ENCODE measurements at places on chromosomes 2 and 18.

- no peak for DNase-seq
Observed at GRCh38 chr2:40758401-40759155, 306.7 kb upstream of the SLC8A1 start.

DNA sequence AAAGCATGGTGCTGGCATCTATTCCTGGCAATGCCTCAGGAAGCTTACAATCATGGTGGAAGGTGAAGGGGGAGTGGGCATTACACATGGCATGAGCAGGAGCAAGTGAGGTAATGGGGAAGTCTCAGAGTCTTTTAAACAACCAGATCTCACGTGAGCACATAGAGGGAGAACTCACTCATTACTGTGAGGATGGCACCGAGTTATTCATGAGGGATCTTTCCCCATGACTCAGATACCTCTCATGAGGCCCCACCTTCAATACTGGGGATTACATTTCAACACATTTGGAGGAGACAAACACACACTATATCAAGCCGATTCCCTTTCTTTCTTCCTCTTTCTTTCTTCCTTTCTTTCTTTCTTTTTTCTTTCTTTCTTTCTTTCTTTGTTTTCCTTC lies 47.9 kb upstream of the FANCL start:
- no peak for DNase-seq

DNA sequence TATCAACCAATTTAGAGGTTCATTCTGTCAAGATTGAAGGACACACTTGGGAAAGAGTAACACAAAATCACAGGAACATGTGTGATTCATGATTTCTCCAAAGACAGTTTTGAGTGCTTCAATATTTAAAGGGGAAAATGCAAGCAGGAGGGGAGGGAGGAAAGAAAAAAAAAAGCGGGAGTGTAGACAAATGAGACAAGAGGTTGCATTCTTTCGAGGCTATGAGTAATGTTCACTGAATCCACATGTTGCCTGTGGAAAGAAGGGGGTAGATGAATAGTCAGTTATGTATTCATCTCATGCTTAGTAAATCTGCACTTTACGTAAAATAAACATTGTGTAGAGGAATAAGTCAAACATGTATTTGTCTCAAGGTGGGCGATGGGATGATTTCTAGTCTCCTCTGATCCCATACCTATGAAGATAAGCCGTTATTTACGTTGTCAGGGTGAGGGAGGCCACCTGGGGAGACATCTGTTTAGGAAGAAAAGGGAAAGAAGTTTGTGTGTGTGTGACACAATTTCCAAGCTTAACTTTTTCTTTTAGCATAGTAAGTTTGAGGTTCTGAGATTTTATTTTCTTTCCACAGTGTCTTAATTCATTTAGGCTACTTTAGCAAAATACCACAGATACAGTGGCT lies 211.0 kb upstream of the ZC3H15 start:
- no peak for DNase-seq

- DNase-seq = no peak
Observed at GRCh38 chr18:77101410-77102258, 30.9 kb downstream of the MBP start.

GRCh38 chr2:241936457-241937133 lies 67.1 kb downstream of the RTP5 start:
- DNase-seq = no peak

- no peak for DNase-seq
Observed at GRCh38 chr2:120905298-120905697, 169.6 kb downstream of the GLI2 start.

GRCh38 chr2:43759195-43759594 lies 14.6 kb upstream of the DYNC2LI1 start:
- DNase-seq = no peak

GRCh38 chr2:237694415-237695194 lies 67.2 kb downstream of the LRRFIP1 start:
- DNase-seq = no peak

- DNase-seq = no peak
Observed at GRCh38 chr2:170271340-170271739, 93.4 kb downstream of the MYO3B start.

DNA sequence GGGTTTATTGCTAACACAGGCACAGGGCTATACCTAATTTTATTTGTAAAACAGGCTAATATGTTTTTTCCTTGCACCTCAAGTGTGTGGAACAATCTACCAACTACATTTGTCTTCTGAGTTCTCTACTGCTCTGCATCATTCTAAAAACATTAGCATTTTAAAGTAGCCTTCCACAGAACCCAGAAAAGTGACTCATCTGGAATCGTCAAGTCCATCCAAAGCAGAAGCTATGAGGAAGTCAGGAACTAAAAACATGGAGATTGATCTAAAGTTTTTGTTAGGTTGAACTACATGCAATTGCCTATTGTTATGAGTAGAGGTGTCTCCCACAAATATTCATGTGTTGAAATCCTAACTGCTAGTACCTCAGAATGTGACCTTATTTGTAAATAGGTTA lies 70.9 kb downstream of the SUCLG1 start:
- DNase-seq = no peak

DNA sequence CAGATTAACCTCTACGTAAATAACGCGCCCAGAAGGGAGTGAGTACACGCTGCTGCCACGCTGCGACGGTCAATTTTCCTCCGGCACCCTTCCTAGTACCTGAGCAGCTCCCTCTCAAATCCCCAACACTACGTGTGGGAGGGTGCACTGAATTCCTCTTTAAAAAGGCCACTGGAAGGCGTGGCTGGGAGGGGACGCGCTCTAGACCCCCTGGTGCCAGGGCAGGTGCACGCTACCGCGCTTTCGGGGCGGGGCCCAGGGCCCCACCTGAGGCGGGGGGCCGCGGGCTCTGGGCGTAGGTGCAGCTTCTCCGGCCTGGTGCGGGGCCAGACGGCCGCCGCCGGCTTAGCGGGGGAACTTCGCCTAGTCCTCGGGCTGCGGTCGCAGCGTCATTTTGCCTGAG lies 668 bp upstream of the ANKRD12 start:
- DNase-seq = peak; percentile 15

DNA sequence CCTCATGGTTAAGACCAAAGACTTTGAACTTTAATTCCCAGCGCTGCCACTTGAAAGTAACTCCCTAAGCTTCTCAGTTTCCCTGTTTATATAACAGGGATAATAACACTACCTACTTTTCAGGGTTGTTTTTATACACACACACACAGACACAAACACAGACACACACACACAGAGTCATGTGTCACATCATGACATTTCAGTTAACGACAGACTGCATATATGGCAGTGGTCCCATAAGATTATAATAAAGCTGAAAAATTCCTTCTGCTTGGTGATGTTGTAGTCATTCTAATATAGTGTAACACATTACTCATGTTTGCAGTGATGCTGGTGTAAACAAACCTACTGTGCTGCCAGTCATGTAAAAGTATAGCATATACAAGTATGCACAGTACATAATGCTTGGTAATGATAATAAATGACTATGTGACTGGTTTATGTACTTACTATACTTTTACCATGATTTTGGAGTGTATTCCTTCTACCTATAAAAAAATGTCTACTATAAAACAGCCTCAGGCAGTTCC lies 89.2 kb upstream of the ITGA4 start:
- no peak for DNase-seq

GRCh38 chr2:151967829-151968722 lies 130.8 kb downstream of the CACNB4 start:
- no peak for DNase-seq
